ENCODE measurements at places on chromosomes 4 and X.

DNA sequence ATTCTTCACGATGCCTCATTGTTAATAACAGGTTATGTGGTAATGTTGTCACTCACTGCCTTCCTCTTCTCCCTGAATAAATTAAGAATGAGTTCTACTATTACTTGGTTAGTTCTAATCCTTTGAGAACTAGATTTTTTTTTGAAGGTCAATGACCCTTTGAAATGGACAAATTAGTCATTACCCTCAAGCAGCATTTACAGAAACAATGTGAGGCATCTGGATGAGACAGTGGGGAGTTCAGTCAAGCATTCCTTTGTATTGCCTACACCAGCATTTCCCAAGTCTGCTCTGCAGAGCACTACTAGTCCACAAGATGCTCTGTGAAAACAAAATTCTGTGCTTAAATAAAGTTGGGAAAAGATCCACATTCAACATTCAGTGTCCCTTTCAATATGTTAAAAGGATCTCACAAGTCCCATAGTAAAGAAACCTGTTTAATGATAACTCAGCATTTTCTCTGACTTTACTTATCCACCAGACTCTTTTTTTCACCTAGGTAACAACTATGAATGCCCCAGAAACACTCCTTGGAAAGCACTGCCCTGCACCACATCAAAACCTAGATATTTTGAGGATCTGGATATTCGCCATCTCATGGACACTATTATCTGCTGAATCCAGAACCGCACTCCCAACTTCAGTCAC, 60.6 kb downstream of the CHRDL1 start:
- no peak for DNase-seq

- no peak for DNase-seq
Measured at GRCh38 chrX:31060016-31060415, 11.8 kb downstream of the FTHL17 start.

- no peak for DNase-seq
Measured at GRCh38 chr4:34943741-34944386, 1300.5 kb downstream of the ARAP2 start.

DNA sequence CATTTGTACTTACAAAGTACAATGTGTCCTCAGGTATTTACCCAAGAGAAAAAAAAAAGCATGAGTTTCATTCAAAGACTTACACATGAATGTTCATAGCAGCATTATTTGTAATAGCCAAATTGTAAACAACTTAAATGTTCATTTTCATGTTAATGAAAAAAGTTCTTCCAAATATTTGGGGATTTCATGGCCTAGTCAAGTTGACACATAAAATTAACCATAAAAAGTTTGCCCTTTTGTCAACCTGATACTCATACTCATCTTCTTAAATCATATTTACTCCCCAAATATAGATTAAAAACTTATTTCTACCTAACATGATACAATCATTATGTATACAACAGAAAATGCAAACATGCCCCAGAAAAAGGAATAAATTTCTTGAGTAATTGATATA, 112.5 kb upstream of the EMCN start:
- DNase-seq = no peak

- no peak for DNase-seq
Measured at GRCh38 chrX:124506066-124506465, 159.7 kb downstream of the SH2D1A start.

DNA sequence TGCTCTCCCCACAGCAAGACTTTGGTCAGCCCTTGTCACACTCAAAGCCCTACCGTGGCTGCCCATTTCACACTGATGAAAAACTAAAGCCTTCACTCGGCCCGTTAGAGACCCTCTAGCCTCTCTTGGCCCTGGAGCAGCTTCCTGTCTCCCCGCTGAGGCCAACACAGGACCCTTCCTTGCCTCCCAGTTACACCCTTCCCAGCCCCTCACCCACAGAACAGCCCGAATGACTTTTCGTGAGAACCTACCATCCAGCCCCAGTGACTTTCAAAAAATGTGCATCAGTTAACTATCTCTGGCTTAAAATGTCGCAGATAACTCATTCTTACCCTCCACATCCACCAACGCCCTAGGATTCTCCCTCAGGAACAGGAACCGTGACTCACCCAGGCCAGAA, 756 bp upstream of the TAF9B start:
- DNase-seq = no peak

DNA sequence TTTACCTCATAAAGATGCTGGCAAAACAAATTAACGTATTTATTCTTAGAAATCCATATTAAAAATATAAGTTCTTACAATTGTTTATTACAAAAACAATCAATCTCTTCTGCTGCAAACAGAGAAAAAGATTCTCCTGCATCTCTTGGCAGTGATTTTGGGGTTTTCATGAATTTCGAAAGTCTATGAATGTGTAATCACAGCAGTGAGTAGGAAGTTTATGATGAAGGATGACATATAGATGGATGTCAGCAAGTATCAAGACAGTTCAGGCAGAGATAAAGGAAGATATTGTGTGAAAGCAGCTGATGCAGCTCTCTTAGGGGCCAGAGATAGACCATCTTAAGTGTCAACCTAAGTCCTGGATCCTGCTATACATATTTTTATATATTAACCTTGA, 196.9 kb upstream of the BANK1 start:
- DNase-seq = no peak

DNA sequence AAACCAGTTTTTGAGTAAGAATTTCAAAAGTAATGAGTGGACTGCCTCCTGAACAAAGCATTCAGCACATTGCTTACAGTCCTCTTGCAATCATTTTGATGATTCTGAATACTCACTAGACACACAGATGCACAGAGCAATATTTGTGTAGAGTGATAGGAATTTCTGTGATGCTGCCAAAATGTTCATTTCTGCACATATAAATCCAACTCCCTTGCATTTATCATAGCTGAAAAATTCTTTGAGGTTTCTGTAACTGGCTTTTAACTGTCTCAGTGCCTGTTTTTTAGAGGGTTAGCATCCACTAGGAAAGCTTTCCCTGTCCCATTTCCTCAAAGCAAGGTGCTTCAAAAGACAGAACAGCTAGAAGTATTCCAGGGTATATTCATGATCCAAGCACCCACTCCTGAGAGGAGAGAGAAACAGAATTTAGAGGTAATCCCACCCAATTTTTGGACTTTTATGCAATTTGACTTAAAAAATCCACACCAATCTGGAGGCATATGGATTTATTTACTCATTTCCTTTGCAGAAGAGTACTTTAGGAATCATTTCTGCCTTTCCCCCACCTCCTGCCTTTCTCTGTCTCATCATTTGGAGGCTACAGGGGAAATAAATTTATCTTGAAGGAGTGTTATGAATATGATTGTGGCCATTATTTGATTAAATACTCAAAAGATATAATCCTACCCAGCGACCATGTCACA, 234.5 kb upstream of the SLIT2 start:
- no peak for DNase-seq

DNA sequence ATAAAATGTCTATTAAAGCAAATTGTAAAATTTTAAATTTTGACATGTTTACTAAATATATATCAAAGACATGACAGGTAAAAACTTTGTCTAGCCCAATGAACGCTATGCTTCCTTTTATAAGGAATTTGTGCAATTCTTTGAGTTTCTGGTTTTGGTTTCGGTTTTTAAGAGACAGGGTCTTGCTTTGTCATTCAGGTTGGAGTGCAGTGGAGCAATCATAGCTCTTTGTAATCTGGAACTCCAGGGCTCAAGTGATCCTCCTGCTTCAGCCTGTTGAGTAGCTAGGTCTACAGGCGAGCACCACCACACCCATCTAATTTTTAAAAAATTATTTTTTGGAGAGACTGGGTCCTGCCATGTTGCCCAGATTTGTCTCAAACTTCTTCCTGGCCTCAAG, 60.7 kb downstream of the BLTP1 start:
- DNase-seq = no peak

DNA sequence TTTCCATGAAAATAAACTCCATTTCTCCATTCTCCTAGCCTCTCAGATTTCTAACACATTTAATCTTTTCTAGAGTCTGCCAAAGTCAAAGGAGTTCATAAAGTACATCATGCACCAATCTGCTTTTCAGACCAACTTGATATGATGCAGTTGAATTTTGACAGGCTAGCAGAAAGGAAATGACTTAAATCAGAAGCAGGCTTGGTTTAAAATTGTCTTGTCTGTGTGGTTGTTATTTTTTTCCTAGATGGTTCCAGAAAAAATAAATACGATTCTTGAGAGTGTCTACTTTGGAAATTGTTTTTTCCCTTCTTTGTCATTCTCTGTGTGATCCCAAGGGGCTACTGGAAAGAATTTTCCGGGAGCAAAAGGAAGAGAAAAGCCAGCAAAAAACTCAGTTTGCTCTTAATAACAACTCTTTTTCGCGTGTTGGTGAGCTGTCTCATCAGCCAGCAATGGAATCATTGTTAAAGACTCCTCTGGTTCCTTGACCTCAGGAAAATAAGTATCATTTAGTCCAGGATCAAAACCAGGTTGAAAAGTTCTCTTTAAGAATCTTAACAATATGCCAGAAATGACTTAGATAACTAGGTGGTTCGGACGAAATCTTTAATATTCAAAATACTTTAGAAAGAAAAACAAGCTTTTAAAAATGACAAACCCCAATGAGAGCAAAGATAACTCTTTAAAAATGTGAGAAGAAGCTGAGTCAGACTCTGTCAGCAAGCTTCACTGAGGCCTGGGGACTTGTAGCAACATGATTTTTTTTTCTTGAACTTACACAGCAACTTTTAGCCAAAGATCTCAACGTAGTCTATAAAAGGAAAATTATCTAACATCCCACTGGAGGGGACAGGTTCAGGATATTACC, 49.7 kb upstream of the GAB1 start:
- DNase-seq = no peak

GRCh38 chr4:79362626-79363025, 36.8 kb upstream of the NAA11 start:
- no peak for DNase-seq

DNA sequence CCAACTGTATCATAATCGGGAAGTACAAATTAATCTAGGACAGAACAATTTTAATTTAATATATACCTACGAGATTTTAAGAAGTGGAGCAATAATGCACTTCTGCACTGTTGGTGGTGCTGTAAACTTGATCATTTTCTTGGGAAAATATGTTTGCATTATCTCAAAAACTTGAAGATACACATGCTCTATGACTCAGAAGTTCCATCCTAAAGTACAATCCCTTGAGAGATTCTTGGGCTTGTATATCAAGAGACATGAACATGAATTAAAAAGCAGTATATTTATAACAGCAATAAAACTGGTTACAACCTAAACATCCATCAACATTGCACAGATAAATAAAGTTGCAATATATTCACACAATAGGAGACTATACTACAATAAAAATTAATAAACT, 168.8 kb downstream of the CLCN4 start:
- DNase-seq = no peak

- no peak for DNase-seq
Measured at GRCh38 chrX:118370921-118371624, 25.2 kb downstream of the WDR44 start.

DNA sequence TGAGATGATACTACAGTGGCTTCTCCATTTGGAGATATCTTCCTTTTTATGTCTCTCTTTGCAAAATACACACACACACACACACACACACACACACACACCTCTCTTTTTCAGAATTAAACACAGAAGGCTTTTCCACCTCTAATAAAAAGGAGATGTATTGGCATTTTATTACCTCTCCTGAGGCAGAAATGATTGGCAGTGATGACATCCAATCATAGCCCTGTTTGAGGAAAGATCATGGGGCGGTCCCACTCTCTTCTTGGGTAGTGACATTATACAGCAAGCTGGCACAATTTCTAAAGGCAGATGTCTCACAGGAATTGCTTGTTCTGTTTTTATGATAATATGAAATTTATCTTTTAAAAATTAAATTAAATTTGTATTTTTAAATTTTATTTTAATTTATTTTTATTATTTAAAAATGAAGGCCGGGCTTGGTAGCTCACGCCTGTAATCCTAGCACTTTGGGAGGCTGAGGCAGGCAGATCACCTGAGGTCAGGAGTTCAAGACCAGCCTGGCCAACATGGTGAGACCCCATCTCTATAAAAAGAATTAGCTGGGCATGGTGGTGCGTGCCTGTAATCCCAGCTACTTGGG, 15.6 kb downstream of the CHRNA9 start:
- no peak for DNase-seq

DNA sequence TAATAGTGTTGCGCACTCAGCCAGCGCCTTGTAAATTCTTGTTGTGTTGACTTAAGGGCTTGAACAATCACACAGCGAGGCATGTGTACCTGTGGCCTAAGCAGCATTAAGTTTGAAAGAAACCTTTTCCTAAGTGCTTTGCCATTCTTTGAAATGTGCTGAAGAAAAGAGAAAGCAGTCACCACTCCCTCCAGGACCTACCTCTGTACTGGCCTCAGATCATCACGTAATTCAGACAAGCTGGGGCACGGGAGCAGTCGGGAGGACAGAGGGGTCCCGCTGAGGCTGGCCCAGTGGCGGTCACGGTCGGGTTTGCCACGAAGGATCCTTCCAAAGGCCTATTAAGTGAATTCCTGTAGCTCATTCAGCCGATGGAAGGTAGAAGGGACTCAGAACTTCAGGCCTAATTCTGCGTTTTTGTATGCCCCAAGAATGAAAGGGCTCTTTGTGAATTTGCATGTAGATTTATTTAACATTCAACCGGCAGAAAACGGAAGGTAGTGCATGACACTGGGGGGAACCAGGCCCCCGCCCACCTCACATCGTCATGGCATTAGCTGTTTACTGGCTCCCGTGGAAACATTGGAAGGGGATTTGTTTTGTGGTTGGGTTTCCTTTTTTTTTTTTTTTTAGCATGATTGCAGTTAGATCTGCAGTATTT, 106.3 kb downstream of the TRAPPC11 start:
- no peak for DNase-seq

DNA sequence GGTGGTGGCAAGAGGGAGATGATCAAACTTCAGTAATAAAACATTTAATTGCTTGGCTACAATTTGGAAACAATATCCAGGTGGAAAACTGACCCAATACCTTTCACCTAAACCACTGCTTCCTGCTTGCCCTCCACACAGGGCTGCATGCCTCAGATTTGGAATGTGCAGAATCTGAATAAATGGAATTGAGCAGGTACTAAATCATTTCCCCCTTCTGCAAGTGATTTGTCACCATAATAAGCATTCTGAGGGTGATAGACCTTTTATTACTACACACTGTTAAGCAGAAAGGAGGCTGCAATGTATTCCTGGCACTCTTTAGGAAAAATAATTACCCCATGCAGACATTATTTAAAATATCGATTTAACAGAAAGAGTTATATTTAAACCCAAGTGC, 291.8 kb downstream of the IDS start:
- DNase-seq = no peak

DNA sequence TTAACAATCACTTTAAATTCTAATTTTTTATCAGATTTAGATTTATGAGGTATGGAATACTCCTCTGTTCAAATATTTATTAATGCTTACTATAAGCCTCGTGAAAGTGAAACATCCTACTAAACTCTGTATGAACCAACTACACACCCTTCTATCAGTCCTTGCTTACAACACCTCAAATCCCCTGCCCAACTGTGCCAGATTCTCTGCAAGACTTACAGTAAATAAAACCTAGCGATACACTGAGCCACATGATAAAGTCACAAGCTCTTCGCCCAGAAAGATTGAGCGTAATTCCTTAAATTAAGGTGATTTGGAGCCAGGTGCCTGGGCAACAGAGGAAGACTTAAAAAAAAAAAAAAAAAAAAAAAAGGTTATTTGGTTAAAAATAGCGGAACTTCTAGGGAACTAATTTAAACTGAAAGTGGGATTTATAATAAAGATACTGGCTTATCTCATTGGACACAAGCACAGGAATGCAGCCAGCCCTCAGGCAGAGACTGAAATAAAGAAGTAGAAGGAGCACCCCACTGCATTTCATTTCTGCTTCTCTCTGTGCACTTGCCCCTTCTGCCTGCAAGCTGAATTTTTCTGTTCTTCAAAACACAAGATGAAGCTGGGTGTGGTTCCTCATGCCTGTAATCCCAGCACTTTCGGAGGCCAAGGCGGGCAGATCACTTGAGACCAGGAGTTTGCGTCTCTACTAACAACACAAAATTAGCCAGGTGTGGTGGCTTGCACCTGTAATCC, 17.5 kb upstream of the C4orf36 start:
- DNase-seq = no peak

Measured in GM12864 (cell line).